ENCODE measurements at places on chromosomes 16 and 17.
A peak's percentile ranks its signal among the peaks of the same experiment; 100 is the strongest.

- no peak for DNase-seq
These were observed 16.7 kb upstream of the IRF8 start for GRCh38 chr16:85882181-85882810.

DNA sequence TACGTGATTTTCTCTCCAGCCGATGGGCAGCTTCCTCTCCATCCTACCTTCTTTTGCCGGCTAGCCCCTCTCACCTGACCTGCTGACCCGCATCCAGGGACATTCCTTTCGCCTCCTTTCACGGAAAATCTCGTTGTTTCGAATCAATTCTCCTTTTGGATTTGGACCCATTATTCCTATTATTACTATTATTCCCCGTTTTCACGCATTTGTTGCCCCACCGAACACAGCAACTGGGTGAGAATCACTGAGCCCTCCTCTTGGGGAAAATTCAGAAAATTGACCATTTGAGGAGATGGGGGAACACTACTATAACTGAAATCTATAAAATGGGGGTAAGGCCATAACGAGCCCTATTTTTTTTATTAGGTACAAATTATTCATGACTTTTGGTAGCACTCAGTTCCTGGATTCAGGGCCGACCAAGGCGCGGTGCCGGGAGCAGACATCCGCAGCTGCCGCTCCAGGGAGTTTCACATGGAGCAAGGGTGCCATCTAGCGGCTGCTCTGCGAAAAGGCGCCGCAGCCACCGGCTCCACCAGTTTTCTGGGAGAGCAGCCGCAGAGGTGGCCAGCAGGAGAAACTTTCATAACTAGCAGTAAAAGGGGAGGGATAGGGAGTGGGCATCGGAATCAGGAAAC, 3.3 kb upstream of the HOXB8 start:
- DNase-seq, result peak; percentile 84

DNA sequence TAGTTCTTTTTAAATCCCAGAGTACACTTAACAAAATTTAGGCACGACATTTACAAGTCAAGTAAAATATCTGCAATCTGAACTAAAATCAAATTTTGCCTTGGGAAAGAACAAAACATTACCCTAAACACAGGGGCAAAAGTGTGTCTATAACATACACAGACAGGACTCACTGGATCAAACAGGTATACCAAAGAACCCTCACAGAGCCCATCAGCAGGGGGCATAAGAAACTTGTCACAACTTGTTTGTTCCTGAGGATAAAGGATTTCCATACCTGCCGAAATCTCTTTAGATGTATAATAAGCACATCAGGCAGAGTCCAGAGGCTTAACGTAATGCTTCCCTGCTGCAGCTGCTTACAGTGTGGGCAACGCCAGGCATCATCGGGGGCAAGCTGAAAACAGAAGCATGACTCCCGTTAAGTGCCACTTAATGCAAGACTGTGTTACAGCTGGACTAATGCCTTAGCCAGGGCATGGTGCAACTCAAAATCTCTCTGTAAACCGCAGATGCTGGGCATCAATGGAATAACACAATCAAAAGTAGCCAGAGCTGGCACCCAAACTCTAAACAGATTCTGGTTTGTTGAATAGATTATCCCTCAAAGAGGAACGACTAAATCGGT, 67.0 kb downstream of the USP31 start:
- DNase-seq, result no peak

DNA sequence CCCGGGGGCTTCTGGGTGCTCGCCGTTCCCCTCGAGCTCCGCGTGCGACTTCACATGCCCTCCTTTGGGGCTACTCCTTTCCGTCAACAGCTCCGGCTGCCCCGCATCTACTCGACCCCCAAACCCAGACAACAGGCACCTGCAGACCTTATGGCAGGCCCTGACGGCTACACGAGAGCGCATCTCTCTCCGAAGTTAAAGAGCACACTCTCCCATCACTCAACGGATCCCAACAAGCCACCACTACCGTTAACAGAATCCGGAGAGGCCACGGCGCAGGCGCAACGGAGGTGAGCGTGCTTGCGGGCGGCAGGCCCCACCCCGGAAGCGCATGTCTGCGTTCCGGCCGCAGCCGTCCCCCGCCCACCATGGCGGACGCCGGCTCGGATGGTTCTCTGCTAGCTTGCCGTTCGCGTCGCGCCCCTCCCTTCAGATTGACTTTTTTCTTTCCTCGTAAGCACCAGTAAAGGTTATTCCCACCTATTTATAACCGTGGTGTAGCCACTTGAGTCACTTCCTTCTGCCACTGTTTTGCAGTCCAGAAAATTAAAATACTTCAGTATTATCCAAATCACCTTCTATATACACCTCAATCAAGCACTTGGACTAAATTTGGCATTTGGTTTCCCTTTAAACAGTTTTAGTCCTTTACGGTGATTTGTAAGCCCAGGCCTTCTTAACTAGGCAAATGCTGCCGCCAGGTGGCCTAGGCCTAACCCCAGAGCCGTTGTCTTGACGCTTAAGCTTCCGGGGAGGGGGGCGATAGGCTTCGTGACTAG, at the start of gene POLG2:
Gene POLG2, minus strand, starts transcription at position 269 of the 779 bp plus-strand sequence. Its CDS starts 86 bp downstream, at position 183.
- DNase-seq, result peak; percentile 95

- DNase-seq, result no peak
These were observed 2.3 kb upstream of the G6PC1 start for GRCh38 chr17:42898147-42898811.

- no peak for DNase-seq
These were observed 18.2 kb upstream of the METTL2A start for GRCh38 chr17:62405451-62405850.

DNA sequence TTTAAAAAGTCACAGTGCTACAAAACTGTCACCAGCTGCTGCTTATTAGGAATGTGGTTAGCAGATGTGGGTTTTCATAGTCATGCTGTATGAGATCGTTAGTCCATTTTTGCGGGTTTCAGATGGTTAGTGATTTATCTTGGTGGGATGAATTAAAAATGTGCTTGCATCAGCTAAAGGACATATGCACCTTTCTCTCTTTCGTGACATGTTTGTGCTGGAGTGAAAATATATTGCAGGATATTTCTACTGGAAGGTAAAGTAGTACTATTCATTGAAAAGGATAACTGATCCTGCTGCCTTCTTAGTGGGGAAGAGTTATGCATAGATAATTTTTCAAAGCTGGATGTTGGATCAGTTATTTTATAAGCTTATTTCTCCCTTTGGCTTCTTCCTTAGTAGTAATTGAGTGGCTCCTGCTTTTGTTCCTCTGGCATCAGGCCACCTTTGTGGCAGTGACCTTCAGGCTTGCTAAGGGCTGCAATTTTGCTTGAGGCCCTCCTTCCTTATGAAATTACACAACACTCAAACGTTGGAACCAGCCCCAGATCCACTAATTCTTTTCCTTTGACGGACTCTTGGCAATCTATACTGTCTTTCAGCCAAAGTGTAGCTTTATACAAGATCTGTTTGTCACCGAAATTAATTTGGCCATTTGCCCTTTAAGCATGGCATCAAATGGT, 7.5 kb upstream of the SNTB2 start:
- DNase-seq, result peak; percentile 46

GRCh38 chr17:7357381-7357780, 2.4 kb downstream of the TMEM95 start:
- no peak for DNase-seq

DNA sequence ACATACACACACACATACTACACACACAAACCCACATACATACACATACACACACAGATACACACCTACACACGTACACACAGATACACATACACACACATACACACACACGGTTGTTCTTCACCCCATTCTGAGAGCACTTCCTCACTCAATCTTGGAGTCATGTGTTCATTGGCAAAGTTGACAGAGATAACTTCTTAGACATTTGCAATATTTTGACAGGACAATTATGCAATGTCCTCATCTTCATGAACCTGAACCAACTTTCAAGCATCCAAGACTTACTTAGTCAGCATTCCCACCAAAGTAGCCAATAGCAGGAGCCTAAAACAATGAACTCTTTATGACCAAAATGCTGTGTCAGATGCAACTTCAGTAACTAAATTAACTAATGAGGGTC, 77.1 kb upstream of the DNAH17 start:
- DNase-seq, result no peak

DNA sequence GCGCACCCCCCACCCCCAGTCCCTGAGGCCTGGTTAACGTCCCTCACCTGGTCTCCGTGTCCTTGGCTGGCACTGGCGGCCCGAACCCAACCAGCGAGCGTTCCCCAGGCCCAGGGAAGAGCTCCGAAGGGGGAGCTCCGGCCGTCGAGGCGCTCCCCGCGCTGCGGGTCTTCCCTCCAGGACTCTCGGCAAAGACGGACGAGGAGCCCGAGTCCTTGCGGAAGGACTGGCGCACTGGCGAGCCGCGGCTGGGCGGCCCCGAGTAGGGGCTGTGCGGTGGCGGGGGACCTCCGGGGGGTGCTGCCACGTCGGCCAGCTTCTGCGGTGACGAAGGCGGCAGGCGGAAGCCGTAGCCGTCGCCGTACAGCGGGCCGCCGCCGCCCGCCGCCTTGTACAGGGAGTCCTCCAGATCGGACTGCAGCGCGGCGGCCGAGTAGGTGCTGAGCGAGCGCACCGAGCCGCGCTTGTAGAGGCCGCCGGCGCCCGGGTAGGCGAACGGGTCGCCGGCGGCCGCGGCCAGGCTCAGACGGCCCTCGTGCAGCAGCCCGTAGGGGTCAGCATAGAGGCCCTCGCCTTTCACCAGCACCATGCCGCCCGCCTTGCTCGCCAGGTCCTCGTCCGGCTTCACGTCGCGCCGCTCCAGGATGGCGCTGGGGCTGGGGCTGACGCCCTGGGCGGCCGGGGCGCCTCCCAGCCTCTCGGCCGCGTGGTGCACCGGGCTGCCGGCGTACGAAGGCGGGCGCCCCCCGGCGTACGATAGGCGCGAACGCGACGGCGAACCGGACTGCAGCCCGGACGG, 44.1 kb downstream of the SRCIN1 start:
- DNase-seq, result no peak

DNA sequence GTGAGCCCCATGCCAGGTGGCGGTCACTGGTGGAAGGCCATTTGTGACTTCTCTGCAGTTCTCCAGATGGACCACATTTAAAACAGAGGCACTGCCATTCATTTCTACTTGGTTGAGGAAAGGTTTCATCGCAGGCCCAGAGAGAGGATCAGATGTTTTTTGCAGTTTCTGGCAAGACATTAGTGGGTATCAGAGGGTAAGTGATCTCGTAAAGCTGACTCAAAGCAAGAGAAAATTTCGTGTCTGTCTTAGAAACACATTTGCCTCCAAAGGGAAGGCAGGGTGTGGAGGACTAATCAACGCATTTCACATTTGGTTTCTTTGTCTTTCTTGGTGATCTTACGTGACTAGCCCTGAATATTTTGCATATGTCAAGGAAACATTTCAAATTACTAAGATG, 81.8 kb downstream of the PRKCB start:
- no peak for DNase-seq

- DNase-seq, result no peak
These were observed 71.0 kb downstream of the CDYL2 start for GRCh38 chr16:80733407-80733806.

- peak; percentile 64 for DNase-seq
These were observed 48.2 kb upstream of the CDC42EP4 start for GRCh38 chr17:73359987-73360410.

DNA sequence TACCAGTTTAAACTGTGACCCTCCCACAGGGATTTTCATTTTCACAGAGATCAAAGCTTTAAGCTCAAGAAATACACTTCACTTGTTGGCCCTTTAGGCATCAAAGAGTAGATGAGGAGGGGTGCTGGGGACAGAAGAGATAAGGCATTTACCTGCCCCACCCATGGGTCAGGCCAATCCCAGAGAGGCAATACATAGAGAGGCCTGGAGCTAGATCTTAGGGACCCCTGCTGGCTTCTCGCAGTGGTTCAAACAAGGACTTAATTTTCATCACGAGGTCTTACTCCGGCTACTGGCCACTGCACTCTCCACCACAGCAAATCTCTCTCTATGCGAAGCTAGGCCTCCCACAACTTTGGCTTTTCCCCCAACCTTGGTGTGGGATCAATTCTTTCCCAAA, 46.6 kb downstream of the NOG start:
- DNase-seq, result no peak

- no peak for DNase-seq
These were observed at the start of gene SCIMP for GRCh38 chr17:5234645-5235576. Gene SCIMP, minus strand, starts transcription at chr17:5234860. Its CDS starts 105 bp downstream, at chr17:5234755.

DNA sequence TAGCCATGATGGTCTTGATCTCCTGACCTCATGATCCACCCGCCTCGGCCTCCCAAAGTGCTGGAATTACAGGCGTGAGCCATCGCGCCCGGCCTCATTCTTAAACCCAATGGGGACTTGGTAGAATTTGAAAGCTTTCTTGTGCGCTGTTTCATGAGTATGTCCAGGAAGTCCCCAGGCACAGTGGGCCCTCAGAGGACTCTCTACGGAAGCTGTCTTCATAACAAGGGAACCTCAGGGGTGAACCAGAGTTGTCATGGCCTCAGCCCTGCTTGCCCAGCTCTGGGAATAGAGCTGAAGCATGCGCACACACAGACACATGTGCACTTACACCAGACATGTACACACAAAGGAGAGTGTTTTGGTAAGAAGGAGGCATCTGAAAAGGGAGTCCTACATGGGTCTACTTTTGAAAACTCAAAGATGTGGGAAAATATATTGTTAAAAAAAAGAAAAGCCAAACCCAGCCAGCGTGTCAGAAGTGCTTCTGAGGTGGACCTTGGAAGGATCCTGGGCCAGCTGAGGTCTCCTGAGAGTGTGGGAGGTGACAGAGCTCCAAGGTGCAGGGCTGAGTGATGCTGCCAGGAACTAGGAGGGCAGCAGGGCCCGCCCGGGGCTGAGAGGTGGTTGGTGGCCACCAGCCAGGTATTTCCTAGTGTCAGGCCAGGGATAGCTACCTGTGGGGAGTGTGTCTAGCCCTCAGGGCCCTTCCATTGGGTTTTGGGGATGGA, 54.6 kb downstream of the EPN2 start:
- DNase-seq, result no peak

- no peak for DNase-seq
These were observed 14.7 kb downstream of the ALOX15B start for GRCh38 chr17:8053600-8053999.

GRCh38 chr17:2615882-2616281, 22.4 kb downstream of the PAFAH1B1 start:
- DNase-seq, result no peak
